ENCODE measurements at places on chromosomes 7 and 10.
A peak's percentile ranks its signal among the peaks of the same experiment; 100 is the strongest.

DNA sequence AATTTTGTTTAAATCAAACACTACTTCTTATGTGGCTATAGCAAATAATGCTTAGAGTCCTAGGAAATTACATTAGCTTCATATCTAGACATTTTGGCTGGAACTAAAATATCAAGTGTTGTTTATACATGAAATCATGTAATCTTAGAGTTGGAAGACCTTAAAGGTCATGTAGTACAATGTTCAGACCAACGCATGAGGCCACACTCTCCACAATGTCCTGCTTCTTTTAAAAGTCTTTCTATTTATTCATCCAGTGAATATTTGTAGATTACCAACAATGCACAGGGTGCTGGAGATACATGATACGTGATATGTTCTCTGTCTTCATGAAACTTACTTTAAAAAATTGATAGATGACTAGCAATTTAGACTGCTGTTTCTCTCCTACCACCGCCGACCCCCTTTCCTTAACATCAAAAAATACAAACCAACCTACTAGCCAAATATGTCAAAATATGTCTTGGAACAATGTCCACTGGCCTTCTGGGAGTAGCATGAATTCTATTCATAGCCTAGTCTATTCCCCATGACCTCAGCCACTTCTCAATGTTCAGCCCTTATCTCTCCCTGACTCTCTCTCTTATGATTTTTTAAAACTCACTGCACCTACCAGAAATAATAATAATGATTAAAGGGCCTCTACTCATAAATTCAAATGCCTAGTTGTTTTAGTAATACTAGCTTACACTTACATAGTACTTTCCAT lies 59.5 kb upstream of the CAV2 start:
- DNase-seq = no peak

GRCh38 chr7:232410-233248 lies 40.3 kb downstream of the FAM20C start:
- DNase-seq = no peak

GRCh38 chr10:125550362-125550761 lies 132.6 kb downstream of the TEX36 start:
- no peak for DNase-seq

GRCh38 chr10:80460399-80461207 lies 6.5 kb downstream of the TSPAN14 start:
- peak; percentile 89 for DNase-seq

DNA sequence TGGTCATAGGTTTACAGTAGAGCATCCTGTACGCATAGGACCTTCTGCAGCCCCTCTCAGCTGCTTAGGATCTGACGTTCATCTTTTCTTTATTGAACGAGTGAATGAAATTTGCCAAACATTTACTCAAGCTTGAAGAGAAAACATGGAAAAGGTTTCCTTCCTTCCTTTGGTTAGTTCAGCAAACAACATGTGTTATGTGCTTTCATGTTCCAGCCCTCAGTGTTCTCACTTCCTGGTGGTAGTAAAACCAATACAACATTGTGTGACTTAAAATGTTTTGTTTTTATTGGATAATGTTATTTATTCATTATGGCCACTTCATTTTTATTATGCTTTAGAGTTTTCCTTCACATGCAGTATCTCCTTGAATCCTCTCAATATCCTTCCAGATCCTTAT lies 1.4 kb upstream of the CDCA7L start:
- no peak for DNase-seq

- no peak for DNase-seq
Measured at GRCh38 chr7:31058122-31058521, 6.0 kb downstream of the ADCYAP1R1 start.

GRCh38 chr10:118568327-118568848 lies 27.1 kb downstream of the PRLHR start:
- DNase-seq = peak; percentile 69

DNA sequence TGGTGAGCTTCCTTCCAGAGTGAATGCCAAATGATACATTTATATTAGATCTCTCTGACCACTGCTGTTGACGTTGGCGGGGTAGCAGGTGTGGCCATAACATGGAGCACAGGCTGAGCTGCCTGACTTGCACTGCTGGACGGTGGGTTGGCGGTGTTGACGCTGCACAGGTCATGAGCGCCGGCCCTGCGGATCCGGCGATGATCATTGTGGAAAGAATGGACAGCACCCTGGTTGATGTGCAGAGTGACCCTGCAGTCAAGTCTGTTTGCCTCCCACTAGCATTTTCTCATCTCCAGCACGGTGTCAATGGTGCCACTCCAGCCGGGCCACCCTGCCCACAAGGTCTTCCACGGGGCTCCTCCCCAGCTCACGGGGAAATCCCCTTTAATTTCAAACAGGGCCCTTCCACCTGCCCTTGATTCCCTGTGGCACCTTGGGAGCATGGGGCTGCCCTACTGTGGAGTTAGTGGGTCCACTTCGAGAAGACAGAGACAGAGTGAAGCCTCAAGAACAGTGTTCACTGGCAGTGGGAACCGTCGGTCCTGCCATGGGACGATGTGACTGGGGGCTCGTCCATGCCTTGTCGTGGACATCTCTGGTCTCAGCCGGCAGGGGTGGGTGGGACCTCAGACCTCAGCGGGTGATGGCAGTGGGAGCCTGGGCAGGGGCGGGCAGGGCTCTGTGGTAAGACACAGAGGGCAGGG lies 613.5 kb downstream of the PTPRN2 start:
- no peak for DNase-seq

GRCh38 chr10:96017191-96017687 lies 26.1 kb upstream of the CCNJ start:
- DNase-seq = peak; percentile 74

GRCh38 chr7:37083311-37084096 lies 359.2 kb upstream of the AOAH start:
- DNase-seq = no peak
